Fibroblast of the aortic adventitia (primary cell): ENCODE measurements at places on chromosomes 1 and 21. TPM values are rescaled to one million over a fixed set of nuclear protein-coding genes. Genes with fewer than 3 reads are reported as not detected.

DNA sequence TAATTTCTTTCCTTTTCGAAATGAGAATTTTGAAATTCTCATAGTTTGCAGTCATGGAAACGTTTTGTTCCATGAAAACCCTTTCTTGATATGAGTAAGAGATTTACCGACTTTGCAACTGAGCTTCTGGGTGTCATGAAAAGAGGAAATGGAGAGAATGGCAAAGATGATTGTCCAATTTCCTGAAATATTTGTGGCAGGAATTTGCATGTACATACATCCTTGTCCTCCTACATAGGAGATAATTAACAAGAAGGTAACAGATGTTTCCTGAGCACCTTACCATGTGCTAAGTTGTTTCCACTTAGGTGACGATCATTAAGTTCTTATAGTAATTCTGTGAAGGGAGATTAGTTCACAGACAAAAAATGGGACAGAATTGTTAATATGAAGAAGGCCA is 170.7 kb downstream of the NEGR1 start:
- DNase-seq, result no peak

Gene LCE2B
- total RNA-seq, result not detected in 2 replicates

GRCh38 chr1:2047749-2048729 is 2.2 kb upstream of the PRKCZ start:
- no peak for DNase-seq

DNA sequence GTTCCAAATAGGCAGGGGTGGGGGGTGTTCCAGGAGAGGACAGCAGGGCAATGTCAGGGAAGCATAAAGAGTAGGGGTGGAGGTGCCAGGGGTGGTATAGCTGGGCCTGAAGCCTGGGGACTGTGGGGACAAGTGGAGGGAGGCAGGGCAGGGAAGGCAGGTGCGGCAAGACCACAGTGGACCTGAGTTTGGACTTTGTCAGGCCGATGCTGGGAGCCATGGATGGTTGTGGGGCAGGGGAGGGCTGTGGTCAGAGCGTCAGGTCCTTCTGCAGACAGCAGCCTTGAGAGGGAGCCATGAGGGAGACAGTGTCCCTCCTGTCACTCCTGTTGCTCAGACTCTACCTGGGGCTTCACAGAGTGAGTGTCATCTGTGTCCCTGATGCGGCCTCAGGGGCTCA is 320.3 kb downstream of the PTPRU start:
- no peak for DNase-seq

GRCh38 chr1:18991585-18991984 is 35.1 kb upstream of the IFFO2 start:
- DNase-seq, result no peak

DNA sequence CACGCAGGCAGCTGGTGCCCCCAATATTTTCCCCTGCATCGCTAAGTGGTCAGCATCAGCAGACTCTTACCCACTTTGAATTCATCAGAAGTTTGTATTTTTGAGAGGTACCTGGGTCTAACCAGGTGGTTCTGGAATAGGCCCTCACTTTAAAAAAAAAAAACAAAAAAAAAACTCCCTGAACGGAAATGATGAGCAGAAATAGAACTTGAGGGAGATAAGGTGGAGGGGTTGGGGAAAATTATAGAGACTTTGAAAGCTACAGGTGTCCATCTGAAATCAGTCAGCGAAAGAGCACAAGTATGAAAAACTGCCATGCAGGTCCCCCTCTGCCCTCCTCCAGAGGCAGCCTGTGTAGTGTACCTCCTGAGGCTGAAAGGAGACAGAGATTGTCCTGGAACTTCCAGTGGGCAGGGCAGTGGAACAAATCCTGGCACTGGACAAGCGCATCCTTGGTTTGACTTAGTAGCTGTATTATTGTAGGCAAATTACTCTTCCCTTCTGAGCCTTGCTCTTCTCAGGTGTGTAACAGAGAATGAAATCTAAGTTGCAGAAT is 1.2 kb downstream of the SLAMF7 start:
- DNase-seq, result no peak

GRCh38 chr1:85566890-85567289 is 13.7 kb upstream of the CCN1 start:
- DNase-seq, result peak; percentile 39

GRCh38 chr1:212791261-212791675 is 309 bp downstream of the NSL1 start:
- peak; percentile 81 for DNase-seq

Gene FMOD
- total RNA-seq, result 6.6 and 9.1 TPM in 2 replicates

Gene E2F2
- total RNA-seq, result 5.6 TPM in 1 of 2 replicates, not detected in the other

GRCh38 chr1:9589144-9589718 is 520 bp downstream of the TMEM201 start:
- DNase-seq, result peak; percentile 32

Gene IL10
- not detected in 2 replicates for total RNA-seq

- DNase-seq, result peak; percentile 65
Observed at GRCh38 chr1:151166505-151166956, 587 bp downstream of the SCNM1 start.

- peak; percentile 25 for DNase-seq
Observed at GRCh38 chr1:183821309-183821888, 16.5 kb downstream of the RGL1 start.

DNA sequence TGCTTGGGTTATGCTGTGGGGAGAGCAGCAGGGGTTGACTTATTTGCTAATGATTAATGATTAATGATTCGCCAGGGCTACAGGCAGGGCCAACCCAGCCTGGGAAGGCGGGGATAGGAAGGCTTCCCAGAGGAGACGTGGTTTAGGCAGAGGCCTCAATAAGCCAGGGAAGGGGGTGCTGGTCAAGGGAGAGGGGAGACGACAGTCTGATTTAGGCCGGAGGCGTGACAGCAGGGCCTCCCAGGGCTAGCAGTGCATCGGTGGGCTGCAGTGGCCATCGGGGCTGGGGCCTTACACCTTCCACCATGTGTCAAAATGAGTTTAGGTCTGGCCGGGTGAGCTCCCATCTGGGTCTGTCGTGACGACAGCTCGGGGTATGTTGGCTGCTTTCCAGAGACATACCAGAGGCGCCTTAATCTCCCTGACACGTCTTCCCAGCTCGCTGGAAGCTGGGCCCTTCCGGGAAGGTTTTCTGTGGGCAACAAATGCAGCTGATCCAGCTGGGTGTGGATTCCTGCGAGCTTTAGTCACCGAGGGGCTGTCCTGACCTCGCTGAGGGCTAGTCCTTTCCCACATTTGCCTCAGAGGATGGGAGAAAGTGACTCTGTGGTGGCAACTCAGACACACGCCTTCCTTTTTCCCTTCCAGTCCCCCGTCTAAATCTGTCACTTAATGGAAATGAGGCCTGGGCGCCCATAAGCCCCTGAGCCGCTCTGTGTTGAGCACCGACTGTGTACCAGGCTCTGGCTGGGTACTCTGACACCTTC is 3.7 kb upstream of the SLC1A7 start:
- DNase-seq, result peak; percentile 100

DNA sequence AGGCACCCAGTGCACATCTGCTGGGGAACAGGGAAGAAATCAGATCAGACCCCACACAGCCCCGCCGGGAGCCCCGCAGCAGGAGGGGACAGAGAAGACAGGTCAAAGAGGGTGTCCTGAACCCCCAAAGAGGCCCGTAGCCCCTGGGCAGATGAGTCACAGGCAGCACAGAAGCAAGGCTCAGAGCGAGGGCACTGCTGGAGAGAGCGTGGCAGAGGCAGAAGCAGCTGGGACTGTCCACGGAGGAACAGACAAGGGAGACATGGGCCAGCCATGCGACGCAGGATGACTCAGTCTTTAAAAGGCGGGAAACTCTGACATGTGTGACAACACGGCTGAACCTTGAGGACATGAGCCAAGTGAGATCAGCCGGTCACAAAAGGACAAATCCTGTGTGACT is 14.5 kb upstream of the PRDM16 start:
- no peak for DNase-seq

DNA sequence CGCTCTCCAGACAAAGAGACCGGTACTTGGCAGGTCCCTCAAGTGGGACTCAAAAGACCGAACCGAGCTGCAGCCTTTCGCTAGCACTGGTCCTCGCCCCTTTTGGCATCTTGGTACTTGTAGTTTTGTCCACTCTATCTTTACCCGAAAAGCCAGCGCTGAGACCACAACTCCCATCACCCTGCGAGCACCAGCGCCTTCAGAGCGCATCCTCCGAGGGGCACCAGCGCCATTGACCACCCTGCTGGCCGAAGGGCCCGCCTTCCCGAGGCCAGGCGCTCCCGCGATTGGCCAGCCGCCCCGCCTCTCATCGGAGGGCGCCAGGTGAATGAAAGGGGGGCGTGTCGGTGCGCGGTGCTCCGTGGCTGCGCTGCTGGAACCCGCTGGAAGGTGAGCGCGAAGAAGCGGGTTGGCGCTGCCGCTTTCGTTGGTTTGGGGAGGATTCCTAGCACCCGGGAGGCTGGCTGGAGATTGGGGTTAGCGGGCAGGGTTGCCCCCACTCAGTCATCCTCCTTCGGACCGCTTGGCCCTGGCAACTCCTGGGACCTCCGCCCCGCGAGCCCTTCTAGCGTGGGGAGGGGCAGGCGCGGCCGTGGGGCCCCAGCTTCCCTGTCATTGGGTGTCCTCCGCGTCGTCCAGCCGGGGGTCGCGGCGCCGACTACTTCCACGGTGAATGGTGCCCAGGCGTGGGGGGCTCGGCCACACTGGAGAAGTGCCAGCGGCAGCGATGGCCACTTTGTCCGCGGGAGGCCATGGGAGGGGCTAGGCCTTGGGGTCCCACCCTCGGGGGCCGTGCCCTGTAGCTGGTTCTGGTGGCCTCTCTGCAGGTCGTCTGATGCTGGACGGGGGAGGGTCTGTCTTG is at the start of gene ZBTB8B:
Gene ZBTB8B, plus strand, starts transcription at position 357 of the 862 bp plus-strand sequence. CDS start 5,553 bp downstream, outside the sequence.
- DNase-seq, result peak; percentile 71

Gene IL12RB2
- total RNA-seq, result not detected in 2 replicates

Gene PADI2
- 0.09 and 0.16 TPM in 2 replicates for total RNA-seq

Gene GRIK1
- total RNA-seq, result 0.81 TPM in 1 of 2 replicates, not detected in the other

Gene TRNP1
- 11.6 and 19.1 TPM in 2 replicates for total RNA-seq

GRCh38 chr1:165387961-165388360 is 31.4 kb upstream of the LMX1A start:
- DNase-seq, result peak; percentile 54

- no peak for DNase-seq
Observed at GRCh38 chr1:91952187-91952586, 3.0 kb downstream of the BRDT start.

DNA sequence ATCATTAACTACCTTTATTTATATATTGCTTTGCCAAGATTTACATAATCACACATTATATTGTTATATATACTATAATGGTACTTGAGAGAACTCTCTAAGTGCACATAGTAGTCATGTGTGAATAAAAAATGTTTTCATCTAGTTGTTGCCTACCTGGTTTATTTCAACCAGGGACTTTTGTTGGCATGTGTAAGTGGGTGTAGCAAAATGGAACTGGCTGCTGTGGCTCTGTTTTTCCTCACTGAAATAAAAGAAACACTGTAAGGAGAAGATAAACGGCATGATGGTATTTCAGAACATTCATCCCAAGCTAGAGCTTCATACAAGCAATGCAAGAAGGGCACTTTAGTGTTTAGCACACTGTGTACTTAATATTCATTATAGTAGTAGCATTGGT is 14.9 kb downstream of the RBBP4 start:
- DNase-seq, result no peak

DNA sequence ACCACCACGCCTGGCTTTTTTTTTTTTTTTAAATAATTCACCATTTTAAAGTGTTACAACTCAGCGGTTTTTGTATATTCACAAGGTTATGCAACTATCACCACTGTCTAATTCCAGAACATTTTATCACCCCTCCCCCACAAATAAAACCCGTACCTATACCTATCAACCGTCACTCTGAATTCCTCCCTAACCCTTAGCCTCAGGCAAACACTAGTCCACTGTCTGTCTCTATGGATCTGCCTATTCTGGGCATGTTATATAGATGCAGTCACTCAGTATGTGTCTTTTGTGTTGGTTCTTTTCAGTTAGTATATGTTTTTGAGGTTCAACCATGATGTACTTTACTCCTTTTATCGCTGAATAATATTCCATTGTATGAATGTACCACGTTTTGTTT is 19.3 kb upstream of the GRHL3 start:
- DNase-seq, result no peak

- no peak for DNase-seq
Observed at GRCh38 chr1:180160357-180160756, 5.7 kb downstream of the QSOX1 start.

GRCh38 chr1:99855914-99856450 is 5.8 kb downstream of the AGL start:
- DNase-seq, result peak; percentile 9

GRCh38 chr1:65480684-65481405 is 60.4 kb downstream of the LEPR start:
- DNase-seq, result no peak

Gene GAS5
- 453 and 516 TPM in 2 replicates for total RNA-seq

DNA sequence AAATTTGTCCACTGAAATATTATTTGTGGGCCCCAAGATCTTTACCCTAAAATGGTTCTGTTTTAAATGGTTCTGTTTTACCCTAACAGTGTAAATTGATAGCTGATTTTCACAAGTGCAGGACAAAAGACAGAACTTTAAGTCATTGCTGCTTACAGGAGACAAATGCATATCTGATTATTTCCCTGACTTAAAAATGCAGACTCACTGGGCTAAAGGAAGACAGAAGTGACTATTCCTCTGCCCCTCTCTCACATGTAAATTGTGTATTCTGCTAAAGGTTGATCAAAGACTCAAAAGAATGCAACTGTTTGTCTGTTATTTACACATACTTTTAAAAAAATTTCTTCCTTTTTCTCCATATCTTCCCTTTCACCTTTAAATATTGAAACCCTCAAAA is 12.7 kb downstream of the FCRL5 start:
- no peak for DNase-seq

Gene L1TD1
- total RNA-seq, result under 0.01 and 1.5 TPM in 2 replicates

DNA sequence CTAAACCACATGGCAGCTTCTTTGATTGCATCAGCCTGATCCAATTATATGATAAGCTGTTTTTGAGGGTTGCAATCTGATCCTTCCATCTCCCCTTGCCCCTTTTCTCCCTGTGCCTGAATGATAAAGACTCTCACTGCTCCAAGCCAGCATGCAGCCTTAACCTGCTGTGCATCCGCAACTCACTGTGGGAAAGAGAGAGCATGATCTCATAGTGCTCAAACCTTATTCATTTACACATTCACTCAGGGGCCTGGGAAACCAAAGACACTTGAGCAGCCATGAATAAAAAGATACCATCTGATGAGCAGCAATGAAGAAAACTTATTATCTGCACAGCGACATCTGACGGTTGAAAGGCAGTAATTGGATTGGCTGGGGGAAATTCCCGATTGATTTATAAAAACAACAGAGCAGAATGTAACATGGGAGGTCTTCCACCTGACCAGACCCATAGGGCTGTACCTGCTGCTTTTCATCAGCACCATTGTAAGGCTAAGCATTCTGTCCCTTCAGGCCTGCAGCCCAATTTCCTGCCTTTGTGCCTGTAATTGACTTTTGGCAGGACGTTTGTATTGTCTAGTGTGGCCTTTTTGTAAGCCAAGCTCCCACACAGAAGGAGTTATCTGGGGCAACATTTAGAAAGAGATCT is 62.5 kb downstream of the KIAA0040 start:
- DNase-seq, result peak; percentile 31

- DNase-seq, result peak; percentile 11
Observed at GRCh38 chr1:9651565-9652378, at the start of gene PIK3CD. TSS of gene PIK3CD (plus strand) at chr1:9651731. CDS start at chr1:9710456, 58,725 bp downstream.

Gene SLC25A34
- 0.54 and 0.65 TPM in 2 replicates for total RNA-seq

- DNase-seq, result peak; percentile 77
Observed at GRCh38 chr1:54081306-54082270, 28.2 kb downstream of the TCEANC2 start.

GRCh38 chr1:240613356-240614142 is 1.6 kb upstream of the GREM2 start:
- no peak for DNase-seq

Gene ITLN1
- total RNA-seq, result 0.49 TPM in 1 of 2 replicates, not detected in the other

Gene LYPD8
- 0.27 TPM in 1 of 2 replicates, not detected in the other for total RNA-seq

Gene CFAP57
- 0.45 and 0.49 TPM in 2 replicates for total RNA-seq

Gene GNG12
- 91.1 and 455 TPM in 2 replicates for total RNA-seq

Gene CENPF
- 7.5 and 42.1 TPM in 2 replicates for total RNA-seq
